Stimulated activated CD4-positive, alpha-beta T cell treated with anti-CD3 and anti-CD28 coated beads, Interleukin-1b, Interleukin-23, amount 100 ng/mL, for 1 hour (primary cell): ENCODE measurements at places on chromosomes 6 and 20.

- DNase-seq: no peak
Measured at GRCh38 chr20:17636523-17637412, 45.3 kb downstream of the RRBP1 start.

- no peak for DNase-seq
Measured at GRCh38 chr20:59025511-59025910, 6.3 kb downstream of the TUBB1 start.

DNA sequence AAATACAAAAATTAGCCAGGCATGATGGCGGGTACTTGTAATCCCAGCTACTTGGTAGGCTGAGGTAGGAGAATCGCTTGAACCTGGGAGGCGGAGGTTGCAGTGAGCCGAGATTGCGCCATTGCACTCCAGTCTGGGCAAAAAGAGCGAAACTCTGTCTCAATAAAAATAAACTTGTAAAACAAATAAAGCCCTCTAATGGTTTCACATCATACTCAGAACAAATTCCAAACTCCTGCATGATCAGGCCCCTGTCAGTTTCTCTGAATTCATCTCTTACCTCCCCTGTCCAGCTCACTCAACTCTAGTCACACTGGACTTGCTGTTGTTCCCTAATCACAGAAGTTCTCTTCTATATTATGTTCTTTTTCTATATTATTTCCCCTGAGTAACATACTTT is 43.1 kb upstream of the SGK1 start:
- no peak for DNase-seq

GRCh38 chr20:18985551-18985950 is 172.0 kb downstream of the SCP2D1 start:
- no peak for DNase-seq

- DNase-seq: no peak
Measured at GRCh38 chr6:44462797-44463727, 75.6 kb downstream of the CDC5L start.

GRCh38 chr6:137657351-137657911 is 163.2 kb upstream of the OLIG3 start:
- no peak for DNase-seq

DNA sequence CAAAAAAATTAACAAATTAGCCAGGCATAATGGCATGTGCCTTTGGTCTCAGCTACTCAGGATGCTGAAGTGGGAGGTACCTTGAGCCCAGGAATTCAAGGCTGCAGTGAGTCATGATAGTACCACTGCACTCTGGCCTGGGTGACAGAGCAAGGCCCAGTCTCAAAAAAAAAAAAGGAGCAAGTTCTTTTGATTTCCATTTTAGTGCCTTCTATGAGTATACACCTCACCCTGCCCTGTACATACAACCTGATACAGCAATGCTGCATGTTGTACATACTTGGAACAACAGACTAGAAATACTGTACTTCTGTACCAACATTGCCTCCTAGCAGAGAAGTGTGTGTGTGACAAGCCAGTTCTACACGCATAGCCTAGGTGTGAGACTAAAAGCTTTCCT is 97.3 kb upstream of the CARMIL1 start:
- no peak for DNase-seq

DNA sequence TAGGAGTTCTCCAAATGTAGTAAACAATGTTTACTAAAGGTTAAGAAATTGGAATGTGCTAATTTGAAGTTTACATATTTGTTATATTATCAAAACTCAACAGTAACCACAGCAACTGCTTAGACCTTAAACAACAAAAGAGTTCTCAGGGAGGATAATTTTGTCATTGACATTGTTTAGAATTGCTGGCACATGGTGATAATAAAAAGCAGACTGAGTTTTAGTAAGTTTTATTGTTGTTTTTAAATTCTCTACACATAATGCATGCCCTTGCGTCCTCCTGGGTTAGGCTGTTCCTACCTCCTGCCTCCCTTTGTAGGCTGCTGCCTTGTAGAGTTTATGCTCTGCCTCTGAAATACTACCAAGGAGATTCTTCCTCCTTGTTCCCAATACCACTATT is 28.7 kb downstream of the LAMA4 start:
- DNase-seq: no peak

DNA sequence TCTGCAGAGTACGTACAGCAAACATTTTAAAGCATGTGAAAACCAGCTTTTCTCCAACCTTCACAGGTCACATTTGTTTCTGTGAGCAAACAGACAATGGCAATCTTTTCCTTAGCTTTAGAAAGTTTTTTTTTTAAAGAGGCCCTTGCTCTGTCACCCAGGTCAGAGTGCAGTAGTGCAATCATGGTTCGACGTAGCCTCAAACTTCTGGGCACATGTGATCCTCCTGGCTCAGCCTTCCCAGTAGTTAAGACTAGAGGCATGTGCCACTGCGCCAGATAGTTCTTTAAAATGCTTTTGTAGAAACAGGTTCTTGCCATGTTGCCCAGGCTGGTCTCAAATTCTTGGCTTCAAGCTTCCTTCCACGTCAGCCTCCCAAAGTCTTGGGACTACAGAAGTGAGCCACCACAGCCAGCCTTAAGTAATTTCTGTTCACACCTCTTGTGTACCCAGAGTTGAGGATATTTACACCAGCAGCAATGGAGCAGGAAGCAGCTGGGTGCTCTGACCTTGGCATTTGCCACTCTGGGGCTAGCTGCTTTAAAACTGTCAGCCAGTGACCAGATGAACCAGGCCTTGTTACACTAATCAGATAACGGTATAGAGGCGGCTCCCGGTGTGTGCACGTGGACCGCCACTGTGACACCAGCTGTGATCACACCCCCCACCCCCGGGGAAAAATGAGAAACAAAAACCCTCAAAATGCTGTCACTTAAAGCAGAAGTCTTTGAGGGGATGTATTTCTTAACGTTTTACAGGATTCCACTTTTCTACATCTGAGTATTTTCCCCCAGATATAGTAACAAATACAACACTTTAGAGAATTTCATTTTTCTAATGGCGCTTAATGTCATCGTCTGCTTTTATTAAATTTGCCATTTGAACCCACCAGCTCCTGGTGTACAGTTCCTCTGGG is 71.3 kb downstream of the AKAP12 start:
- no peak for DNase-seq

DNA sequence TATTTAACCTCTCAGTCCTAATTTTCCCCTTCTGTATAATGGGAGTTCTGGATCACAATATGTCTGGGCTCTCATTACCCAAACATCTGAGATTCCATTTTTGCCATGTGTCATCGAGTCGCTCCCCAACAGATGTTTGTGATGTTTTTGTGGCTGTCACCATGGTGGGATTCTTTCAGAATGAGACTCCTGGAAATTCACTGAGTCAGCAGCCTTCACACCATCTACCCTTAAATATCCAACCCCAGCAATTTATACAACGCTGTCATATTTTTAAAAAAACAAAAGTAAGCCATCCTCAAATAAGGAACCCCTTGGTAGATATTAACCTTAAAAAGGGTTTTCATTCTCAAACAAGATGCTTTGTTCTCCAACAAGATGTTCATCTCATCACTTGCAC is 20.9 kb downstream of the NRSN1 start:
- DNase-seq: no peak

- no peak for DNase-seq
Measured at GRCh38 chr6:30886897-30887255, 2.6 kb downstream of the DDR1 start.

GRCh38 chr6:17485946-17486345 is 92.6 kb downstream of the CAP2 start:
- no peak for DNase-seq

DNA sequence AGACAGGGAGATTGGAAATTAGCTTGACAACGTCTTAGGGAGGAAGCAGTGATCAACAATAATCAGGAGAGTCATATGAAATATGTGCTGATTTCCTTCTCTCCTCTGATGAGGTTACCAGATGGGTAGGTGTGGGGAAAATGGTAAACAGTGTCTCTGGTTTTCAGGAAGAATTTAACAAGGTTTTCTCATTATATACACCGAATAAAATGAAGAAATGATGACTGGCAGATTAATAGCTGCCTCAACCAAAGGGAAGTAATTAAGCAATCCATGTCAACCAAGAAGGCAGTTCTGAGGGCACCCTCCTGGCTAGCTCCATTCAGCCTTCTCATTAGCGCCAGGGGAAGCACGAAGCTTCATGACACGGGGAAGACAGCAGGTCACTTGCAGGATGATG is 12.7 kb upstream of the RAMACL start:
- no peak for DNase-seq

GRCh38 chr20:51529081-51529681 is 13.3 kb downstream of the NFATC2 start:
- DNase-seq: no peak

- no peak for DNase-seq
Measured at GRCh38 chr6:79467716-79468115, 69.5 kb downstream of the LCA5 start.
